Activated naive CD4-positive, alpha-beta T cell treated with anti-CD3 and anti-CD28 coated beads for 36 hours (primary cell): ENCODE measurements at places on chromosomes 4 and X.

DNA sequence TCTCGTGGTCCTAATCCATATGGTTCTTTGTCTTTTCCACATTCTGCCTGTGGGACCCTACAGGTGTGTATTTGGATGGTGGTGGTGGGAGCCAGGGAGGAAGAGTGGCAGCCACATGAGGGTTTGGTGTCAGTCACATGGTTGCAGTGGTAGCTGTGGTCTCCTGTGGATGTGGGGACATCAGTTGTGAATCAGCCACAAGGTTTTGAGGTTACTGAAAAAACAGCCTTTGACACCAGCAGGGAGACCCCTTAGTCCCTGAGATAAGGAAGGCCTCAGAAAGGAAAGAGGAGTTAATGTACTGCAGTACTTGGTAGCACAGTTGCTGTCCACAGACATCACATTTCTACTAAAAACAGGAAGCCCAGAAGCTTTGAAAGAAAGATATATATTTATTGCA is 15.8 kb upstream of the GAGE10 start:
- no peak for DNase-seq

DNA sequence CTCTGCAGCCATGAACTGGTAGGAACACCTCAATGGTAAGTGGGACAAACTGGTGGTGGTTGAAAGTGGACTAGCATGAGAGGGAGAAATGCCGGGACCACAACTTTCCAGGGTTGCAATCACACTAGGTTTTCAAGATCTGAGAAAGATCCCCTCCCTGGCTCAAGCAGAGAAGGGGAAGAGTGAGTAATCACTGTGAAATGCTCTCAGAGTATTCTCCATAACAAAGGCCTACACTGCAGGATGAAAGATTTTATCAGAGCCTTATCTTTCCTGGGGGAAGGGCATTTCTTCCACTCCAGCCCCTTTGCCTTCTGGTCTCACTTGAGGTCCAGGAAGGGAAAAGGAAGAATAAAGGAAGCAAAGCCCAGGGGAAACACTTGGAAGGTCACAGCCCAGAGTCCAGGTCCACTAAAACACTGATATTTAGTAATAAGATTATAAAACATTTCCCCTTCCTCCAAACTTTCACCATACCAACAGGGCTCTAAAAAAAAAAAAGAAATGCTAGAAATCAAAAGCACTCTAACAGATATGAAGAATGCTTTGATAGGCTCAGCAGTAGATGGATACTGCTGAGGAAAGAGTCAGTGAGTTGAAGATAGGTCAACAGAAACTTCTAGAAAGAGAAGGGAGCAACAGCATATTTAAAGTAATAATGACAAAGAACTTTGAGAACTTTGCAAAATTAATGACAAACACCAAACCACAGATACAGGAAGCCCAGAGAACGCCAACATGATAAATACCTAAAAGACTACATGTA is 95.9 kb downstream of the WDFY3 start:
- no peak for DNase-seq

DNA sequence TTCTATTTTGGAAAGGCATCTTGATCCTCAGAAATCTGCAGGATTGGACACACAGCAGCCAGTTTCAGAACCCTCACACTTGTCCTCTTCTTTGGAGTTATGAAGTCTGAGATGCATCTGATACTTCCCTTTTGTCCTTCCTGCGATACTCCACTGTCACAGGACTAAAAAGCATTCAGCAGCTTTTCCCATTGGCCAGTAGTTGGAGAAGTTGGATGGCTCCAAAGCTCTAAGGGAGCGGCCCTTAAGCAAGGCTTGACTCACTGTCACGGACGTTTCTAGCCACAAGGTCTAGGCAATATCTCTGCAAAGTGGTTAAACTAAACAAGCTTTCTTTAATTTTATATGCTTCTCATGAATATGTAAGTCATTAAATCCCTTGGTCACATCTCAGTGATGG is 417.0 kb downstream of the AFF2 start:
- no peak for DNase-seq

DNA sequence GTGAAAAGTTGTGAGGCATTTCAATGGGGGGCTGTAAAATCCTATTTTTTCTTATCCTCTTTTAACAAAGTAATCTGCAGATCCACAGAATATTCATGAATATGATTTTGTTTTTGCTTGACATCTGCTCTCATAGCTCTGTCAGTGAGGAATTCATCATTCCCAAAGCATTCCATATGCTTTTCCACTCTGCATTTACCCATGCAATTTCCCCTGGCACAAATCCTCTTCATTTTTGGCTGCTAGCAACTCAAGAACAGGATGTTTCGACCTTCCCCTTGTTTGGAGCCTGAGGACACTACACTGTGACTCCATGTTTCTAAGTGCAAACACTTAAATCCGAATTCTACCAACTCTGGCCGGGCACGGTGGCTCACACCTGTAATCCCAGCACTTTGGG is 48.5 kb downstream of the KLHL15 start:
- DNase-seq, result no peak

DNA sequence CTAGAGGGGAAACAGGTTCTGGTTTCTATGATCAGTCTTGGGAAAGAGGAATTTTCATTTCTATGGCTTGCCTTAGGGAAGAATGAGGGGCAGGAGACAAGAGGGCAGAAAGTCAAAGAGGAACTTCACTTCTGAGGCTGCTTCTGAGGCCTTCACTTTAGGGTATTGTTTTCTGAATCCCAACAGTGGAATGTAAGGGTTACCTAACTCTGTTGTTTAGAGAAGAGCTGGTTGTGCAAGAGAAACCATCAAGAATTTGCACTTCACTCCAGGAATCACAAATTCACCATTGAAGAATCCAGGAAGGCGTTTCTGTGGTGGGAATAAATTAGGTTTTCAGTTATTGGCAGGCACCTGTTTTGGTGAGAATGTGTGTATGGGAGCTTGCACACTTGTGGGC is 126.7 kb upstream of the AMOT start:
- DNase-seq, result no peak

- no peak for DNase-seq
Observed at GRCh38 chr4:119266153-119266552, 53.6 kb downstream of the USP53 start.

GRCh38 chr4:10535912-10536311 is 78.7 kb upstream of the ZNF518B start:
- no peak for DNase-seq

DNA sequence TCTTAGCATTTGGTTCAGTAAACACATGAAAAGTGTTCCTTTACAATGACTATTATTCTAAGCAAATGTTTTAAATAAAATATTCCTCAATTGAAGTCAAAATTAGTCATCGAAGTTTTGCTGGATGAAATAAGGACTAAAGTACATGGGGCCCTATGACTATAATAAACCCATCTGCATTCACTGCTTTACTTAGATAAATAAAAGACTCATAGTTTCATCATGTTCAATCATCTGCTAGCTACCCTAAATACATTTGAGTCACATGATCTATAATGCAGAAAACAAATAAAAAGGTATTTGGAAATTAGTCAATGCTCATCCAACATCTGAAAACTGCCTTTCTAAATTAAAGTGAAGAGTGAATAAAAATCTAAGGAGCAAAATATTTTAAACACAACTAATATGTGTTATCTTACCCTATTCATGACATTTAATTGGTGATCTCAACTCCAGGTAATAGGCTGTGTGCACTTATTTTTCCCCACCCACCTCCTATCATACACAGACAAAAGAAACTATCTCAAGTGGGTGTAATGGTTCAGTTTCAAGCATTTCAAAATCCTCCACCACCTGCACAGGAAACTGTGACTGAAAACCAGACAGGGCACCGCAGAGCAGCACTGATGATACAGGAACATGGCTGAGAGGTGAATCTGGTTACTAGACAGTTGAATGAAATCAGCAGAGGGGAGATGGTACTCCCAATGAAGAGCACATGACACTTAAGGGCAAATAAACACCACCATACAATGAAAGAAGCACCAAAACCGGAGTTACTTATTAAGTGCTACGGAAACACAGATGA is 78.6 kb downstream of the CAMK2D start:
- DNase-seq, result peak; percentile 92

DNA sequence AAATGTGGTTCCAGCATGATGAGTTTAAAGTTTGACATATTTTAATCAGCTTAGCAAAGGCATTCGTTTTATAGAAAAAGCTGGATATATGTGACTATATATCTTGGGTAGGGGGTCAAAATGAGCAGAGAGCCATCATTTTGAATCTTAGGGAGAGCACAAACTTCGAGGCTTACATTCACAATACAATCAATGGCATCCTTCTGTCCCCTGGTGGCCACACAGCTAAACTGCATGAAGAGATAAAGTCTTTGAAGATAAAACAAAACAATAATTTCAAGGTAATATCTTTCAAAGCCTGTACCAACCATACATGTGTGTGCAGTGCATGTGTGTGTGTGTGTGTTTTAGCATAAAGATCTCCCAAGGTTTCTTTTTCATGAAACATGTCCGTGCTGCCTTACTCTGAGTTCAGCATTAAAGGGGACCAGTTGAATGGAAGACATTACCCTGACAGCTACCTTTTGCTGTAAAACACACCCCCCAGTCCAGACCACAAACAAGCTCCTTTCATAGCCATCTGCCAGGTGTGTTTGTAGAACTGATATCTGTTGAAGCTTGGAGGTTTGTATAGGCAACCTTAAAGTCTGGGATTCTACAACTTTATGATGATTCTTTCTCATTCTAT is 22.0 kb downstream of the DYNLT3 start:
- DNase-seq, result peak; percentile 72

- DNase-seq, result peak; percentile 14
Observed at GRCh38 chr4:113809311-113809710, 47.8 kb upstream of the CAMK2D start.

DNA sequence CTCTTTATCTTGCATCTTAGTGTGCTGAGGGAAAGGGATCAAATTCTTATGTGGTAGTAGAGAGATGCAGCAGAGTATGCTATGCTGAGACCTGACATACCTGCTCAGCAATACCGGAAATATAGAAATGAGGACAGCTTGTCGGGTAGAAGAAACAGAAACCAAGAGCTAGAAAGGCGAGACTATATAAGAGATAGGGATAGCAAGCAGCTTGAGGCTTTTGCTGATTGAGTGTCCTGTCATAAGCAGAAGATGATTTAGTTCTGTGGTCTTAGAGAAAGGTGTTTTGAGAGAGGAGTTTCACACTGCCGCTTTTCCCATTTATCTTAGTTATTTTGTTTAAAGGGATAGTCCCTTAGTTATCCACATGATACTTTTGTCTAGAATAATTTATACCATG is 31.7 kb downstream of the USP9X start:
- peak; percentile 20 for DNase-seq

GRCh38 chr4:17092736-17093437 is 194.4 kb upstream of the LDB2 start:
- no peak for DNase-seq

DNA sequence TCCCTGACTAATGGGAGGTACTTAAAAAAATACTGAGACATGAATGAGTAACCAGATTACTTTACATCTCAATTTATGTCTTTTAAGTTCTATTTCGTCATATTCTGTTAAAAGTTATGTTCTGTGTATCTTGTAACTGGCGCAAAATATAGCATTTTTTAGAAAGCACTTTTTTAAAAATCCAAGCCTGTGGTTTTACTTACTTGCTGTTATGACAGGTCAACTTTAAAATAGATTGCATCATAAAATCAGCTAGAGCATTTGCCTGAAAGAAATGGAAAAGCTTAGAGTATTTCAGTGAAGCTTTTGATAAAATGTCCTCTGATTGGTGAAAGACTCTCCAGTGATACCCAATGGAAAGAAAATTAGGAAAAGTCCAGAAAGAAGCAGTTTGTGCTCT is 1892.3 kb upstream of the TENM3 start:
- DNase-seq, result no peak

DNA sequence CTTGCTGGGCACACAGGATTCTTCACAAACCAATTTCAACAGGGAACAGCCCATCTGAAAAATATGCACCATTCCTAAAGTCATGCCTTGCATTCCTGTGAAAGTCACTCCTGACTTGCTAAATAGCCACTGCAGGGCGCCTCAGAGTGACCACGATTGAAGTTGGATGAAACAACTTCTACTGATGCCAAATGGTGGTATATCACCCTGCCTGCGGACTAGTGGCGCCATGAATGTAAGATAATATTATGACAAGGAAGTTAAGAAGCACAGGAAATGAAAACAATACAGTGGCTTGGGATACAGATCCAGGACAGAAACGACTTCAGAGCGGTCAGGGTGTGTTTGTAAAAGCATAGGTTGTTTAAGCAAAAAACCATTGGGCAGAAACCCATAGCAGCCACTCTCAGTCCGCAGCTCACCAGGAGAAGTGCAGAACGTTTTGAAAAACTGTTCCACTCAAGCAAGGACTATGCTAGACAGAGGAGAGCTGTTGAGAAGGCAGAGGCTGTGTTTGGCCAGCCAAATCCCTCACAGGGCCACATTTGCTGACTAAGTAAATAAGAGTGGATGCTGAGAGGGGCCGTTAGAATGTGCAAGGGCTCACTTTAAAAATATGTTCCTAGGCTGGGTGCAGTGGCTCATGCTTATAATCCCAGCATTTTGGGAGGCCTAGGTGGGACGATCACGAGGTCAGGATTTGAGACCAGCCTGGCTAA is 250.4 kb downstream of the PTTG2 start:
- no peak for DNase-seq

DNA sequence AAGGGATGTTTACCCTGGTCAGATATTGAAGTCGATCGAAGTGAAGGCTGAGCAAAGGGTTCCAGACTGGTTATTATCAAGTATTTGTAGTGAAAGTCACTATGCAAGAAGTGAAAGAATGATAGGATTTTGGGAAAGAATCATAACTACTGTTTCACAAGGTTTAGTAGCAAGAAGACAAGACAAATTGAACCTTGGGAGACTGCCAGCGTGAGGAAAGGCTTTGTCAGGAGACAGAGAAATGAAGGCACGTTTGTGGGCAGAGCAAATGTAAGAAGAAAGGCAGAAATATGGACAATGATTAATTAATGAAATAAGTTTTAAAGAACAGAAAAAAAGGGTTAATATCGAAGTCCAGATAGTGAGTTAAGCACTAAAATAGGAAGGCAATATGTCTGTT is 456.8 kb downstream of the TRIML1 start:
- no peak for DNase-seq

- DNase-seq, result no peak
Observed at GRCh38 chrX:115038406-115038805, 21.0 kb upstream of the IL13RA2 start.

GRCh38 chr4:10275696-10276095 is 159.1 kb upstream of the WDR1 start:
- no peak for DNase-seq

- no peak for DNase-seq
Observed at GRCh38 chr4:47482326-47482725, 2.7 kb upstream of the ATP10D start.

DNA sequence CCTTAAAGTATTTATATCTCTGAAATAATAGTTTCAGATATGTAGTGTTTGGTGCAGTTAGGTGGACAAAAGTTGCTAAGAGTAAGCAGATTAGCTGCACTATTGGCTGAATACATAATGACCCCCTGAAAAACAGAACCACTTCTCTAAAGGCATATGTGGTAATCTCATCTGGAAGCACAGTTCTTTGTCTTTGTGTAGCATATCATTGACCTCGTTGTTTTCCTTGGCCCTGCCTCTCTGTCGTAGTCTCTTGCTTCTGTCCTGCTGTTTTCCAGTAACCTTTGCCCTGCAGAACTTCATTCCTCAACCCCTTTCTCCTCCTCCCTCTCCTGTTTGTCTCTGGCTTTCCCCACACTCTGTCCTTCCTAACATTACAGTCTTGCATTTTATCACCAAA is 41.4 kb downstream of the JADE3 start:
- no peak for DNase-seq
